ENCODE measurements at places on chromosomes 1 and 21.
A peak's percentile ranks its signal among the peaks of the same experiment; 100 is the strongest.

- peak; percentile 60 for DNase-seq
Observed at GRCh38 chr1:27634177-27634984, 604 bp downstream of the FGR start.

GRCh38 chr1:194151056-194151455 lies 964.6 kb upstream of the B3GALT2 start:
- DNase-seq, result no peak

DNA sequence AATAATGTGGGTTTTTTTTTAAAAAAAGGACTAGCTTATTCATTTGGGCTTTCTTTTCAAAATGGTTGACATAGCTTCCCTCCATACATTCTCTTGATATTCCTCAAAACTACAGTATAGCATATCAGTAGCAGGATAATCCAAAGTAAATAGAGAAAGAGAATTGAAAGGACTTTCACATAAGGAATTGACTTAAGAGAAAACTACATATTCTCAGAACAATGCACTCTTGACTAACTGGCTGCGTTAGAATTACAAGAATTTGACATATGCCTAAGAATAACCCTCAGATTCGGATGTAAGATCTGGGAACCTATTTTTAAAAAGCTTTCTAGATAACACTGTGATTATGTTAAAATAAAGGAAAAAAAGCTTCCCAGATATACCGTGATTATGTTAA lies 3.1 kb downstream of the PRKAB2 start:
- DNase-seq, result no peak

GRCh38 chr1:46408356-46409062 lies 14.4 kb downstream of the FAAH start:
- DNase-seq, result no peak

- DNase-seq, result no peak
Observed at GRCh38 chr1:211601159-211601558, 22.2 kb upstream of the SLC30A1 start.

DNA sequence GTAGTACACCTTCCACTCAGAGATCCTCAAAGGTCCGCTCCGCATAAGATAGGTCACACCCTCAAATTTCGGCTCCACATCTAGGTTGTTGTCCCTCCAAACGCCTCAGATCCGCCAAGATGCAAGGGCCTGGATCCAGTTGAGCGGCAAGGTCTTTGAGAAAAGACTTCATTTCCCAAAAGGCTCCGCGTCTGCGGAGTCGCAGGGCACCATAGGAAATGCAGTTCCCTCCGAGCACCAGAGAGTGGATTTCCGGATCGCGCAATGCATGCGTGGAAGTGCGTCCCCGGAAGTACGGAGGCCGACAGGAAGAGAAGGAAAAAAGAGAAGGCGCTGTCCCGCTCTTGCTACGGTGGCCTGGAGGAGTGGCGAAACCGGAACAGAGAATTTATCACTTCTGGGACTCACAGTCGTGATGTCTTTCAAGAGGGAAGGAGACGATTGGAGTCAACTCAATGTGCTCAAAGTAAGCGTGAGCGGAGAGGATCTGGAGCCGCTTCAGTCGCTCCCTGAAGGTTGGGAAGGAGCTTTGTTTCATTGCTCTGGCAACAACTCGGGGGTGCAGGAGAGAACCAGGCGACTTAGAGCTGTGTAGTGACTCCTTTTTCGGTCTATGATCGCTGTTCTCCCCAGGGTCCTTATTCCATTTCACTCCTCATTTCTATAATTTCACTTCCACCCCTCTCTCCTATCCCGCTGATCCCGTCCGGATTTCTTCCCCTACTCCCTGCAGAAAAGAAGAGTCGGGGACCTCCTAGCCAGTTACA lies at the start of the genes LYSMD1 and SCNM1:
TSS of gene LYSMD1 (minus strand) at position 165 of the 767 bp plus-strand sequence. CDS start 644 bp downstream, outside the sequence.
TSS of gene SCNM1 (plus strand) at position 407 of the 767 bp plus-strand sequence. CDS start at position 416, 9 bp downstream.
- DNase-seq, result peak; percentile 96

DNA sequence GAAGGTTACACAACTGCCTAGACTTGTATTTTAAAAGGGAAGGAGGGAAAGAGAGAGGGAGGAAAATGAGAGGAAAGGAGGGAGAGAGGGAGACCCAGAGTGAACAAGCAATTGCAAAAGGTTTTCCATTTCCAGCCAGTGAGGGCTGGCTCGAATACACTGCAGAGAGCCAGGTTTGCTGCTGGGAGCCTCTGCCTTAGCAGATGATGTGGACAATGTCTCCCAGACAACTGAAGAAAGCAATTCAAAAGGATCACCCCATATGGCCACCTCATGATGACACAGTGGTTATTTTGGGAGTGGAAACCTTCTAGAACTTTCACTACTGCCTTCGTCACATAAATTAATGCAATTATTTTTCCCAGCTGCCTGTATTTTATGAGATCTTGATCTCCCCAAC lies 86.4 kb downstream of the BCAR3 start:
- DNase-seq, result no peak

DNA sequence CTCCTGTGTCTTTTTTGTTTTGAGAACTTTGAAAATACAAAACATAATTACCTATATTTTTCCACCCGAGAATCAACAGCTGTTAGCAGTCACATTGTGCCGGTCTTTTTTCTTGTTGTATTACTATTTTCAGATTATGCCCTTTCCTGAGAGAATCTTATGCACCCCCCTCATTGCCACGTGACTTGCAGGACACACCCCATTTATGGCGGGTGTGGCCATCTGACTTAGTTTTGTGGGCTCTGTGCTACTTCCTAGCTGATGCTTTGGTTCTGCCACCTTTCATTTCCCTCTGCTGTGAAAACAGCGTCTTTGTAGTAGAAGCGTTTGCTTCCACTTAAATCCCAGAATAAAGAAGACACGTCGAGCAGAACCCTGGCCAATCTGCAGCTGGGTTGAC lies 82.8 kb upstream of the SOX13 start:
- DNase-seq, result no peak

DNA sequence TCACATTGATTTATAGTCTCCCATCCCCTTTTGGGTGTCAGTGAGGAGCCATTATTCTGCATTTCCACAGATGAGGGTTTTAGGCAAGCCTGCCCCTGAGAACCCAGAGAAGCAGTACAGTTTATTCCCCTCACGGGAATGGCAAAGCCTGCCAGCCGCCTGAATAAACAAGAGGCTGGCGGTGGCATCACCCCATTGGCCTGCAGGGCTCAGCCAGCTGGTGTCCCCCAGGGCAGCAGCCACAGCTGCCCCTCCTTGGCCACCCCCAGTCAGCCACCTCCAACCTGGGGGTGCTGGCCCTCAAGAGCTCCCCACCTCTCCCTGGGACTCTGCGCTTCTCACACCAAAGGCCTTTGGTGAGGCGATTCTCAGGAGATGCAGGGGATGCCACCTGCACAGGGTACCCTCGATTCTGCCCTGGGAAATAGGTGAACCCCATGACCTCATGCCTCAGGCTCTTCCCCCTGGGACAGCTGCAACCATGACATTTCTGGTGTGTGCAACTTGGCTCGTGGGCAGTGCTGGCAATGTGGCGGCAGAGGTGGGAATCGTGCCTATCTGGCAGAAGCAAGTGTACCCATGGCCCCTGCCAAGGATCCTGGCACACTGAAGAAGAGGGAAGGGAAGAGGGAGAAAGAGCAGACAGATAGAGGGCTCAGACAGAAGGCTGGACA lies 14.0 kb downstream of the OLFML2B start:
- DNase-seq, result no peak

DNA sequence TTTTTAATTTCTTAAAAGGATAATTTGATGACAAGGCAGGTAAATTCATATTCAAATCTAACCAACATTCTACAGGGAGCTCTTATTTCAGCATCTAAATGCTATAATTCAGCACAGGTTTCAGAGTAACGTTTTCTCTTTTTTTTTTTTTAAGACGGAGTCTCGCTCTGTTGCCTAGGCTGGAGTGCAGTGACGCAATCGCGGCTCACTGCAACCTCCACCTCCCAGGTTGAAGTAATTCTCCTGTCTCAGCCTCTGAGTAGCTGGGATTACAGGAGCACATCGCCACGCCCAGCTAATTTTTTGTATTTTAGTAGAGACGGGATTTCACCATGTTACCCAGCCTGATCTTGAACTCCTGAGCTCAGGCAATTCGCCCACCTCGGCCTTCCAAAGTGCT lies 66.5 kb downstream of the EIF4G3 start:
- no peak for DNase-seq

- DNase-seq, result no peak
Observed at GRCh38 chr1:19814244-19814661, 830 bp downstream of the RNF186 start.

DNA sequence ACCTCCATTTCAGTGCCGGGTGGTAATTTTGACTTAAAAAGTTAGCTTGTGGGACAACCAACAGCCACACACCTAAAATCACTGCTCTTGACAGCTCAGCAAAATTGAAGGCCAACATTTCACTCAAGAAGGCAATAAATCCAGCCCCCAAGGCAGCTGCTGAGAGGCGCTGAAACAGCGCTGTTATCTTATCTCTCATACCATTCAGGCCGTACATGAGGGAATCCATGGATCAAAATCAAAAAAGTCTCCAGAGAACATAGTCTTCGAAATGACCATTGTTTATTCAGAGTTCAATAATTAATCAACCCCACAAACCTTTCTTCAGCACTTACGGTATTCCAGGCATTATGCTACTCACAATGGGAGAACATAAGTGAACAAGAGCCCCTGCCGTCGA lies 38.5 kb downstream of the ZBTB18 start:
- no peak for DNase-seq

GRCh38 chr1:117656202-117656641 lies 50.4 kb downstream of the TENT5C start:
- DNase-seq, result peak; percentile 85

Measured in activated T-cell treated with anti-CD3 and anti-CD28 coated beads, Interleukin-2, amount 50 U/mL, for 48 hours (primary cell).